Hematopoietic multipotent progenitor cell treated with erythropoietin and hydrocortisone succinate and interleukin-3 and kit ligand, for 17 days (in vitro differentiated cells): ENCODE measurements at places on chromosomes 12 and 14.

GRCh38 chr12:127885954-127886750 lies 380.8 kb upstream of the TMEM132C start:
- no peak for DNase-seq

DNA sequence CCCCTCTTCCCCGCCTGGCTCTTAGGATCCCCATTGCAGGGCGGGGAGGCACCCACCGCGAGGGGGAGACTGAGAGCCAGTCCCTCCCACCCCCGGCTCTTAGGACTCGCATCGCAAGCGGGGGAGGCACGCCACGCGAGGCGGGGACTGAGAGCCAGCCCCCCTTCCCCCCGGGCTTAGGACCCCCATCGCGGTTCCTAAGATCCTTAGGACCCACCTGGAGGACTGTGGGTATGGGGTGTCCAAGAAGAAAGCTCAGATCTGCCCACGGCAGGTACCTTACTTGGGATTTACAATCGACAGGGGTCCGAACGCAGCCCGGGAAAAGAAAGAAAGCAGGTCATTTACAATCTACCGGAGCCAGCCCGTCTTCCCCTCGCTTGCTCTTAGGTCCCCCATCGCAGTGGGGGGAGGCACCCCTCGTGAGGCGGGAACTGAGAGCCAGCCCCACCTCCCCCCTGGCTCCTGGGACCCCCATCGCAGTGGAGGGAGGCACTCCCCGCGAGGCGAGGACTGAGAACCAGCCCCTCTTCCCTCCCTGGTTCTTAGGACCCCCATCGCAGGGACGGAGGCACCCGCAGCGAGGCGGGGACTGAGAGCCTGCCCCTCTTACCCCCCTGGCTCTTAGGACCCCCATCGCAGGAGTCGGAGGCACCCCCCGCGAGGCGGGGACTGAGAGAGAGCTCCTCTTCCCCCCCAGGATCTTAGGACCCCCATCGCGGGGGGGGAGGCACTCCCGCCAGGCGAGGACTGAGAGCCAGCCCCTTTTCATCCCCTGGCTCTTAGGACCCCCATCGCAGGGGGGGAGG lies 43.7 kb downstream of the DDX11 start:
- peak; percentile 13 for DNase-seq

- no peak for DNase-seq
These were observed 2.1 kb downstream of the RNASE13 start for GRCh38 chr14:21032326-21033132.

DNA sequence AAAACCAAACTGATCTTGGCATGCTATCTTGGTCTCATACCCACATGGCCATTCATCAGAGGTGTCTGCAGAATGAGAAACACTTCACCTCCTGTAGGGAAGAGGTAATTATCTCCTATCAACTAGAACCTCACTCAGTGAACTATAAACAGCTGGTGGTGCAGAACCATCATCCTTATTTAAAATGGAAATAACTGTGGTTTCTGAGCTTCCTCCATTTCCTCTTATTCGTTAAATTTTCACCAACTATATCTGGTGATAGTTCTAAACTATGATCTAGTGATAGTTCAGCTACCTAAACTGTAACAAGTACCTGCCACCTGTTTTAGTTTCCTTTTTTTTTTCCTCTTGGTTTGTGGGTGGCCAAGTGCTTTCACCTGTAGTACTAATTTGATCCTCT lies 218.5 kb downstream of the FUT8 start:
- DNase-seq = no peak

DNA sequence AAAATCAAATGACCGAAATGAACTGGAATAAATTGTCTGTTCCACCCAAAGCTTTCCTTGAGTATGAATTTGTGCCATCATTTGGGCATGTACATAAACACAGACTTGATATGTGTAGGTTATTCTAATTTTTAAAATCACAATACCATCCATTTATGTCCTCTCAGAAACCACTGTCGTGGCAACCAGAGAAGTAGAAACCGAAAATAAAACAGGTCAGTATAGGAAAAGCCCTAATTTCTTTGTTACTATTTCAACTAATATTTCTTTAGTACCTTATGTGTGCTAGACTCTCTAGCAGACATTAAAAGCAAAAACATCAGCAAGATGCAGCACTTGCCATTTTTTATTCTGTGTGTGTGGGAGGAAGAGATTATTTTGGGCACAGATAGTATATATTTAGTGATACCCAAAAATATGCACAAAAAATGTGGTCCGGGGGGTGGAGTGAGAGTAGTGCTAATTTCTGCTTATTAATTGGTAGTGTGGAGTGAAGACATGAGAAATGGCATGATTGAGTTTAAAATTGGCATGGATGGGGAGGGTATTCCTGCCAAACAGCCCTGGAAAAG lies 130.8 kb upstream of the CNTN1 start:
- DNase-seq = no peak

DNA sequence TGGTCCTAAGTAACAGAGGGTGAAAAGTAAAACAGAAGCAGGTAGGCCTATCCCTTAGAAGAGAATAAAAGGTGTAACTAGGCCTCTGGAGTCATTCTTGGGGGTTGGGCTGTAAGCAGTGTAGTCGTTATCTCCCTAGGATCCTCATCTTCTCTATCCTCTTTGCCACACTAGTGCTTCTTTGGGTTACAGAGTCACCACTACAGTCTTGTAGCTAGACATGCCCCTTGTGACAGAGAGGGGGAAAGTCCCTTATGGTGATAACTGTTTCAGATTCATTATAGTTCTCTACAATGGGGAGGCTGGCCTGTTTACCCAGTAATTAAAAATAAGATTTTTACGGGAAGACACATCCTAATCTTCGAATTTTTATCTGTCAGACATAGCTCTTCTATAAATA lies 16.4 kb upstream of the SRP54 start:
- no peak for DNase-seq

DNA sequence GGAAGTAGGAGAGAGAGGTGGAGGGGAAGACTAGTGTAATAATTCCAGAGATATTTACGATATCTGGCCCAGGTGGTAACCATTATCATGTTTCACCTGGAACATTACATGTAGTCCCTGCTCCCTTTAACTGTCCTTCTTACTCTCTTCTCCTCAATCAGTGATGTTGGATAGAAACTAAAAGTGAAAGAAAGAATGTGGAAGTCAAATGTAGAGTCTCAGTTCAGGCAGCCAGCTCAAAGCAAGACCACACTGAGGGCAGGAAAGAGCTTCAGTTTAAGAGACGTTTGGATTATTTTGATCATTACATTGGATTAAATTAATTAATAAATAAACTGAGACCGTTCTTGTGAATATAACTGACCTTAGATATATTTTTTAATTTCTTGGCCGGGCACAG lies 594.4 kb downstream of the FLRT2 start:
- no peak for DNase-seq

DNA sequence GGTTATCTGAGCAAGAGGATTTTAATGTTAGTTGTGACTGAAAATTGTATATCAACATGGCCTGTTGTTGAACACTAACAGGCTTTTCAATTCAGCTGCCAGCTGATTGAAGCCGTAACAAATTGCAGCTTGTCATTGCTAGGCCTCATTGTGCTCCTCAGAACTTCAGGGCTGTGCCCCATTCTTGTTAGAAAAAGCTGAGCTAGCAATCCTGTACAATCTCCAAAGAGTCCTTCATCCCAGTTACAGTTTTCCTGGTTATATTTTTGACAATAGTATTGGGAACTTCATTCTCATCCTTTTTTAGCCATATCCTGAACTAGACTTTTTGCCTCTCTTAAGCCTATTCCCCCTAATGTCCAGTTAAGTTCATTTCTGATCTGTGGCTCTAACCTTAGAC lies 564.1 kb upstream of the ATXN7L3B start:
- no peak for DNase-seq

DNA sequence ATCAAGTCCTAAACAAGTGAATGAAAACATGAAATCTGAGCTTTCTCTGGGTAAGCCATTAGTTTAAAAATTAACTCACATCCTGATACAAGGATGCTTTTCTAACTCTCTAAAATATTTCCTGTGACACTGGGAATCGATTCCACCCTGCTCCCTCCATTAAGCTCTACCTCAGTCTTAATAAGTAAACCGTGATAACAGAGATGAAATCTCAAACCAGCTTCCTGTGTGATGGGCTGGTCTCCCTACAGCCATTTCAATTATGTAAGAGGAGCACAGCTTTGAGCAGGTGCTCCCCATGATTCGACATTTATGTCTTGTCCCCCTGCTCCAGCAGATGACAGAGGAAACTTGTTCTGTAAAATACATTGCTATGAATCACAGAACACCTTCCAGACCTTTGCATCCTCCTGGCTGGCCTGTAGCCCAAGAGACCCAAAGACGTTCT lies 59.0 kb downstream of the GAS2L3 start:
- DNase-seq = no peak
